ENCODE measurements at places on chromosomes 13 and 19.

DNA sequence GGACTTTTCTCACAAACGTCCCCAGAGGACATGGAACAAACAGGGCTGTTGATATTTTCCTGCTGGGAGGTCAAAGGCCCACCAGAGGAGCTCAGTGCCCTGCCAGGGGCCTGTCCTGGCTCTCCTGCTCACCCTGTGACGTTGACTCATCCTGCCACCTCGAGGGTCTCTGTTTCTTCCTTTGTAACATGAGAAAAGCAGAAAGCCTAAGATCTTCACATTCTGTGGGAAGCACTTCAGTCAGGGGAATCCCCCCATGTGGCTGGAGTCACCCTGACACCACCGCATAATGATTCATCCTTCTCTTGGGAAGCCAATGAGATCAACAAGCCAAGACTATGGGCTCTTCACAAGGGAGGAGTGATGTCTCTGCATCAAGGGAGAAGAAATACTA is 147.9 kb downstream of the KATNAL1 start:
- peak; percentile 94 for DNase-seq

- DNase-seq: no peak
These were observed 314.7 kb downstream of the ITGBL1 start for GRCh38 chr13:101767131-101767530.

GRCh38 chr13:39324806-39325311 is 278.1 kb downstream of the LHFPL6 start:
- DNase-seq: no peak

- peak; percentile 27 for DNase-seq
These were observed 28.8 kb upstream of the TUBGCP3 start for GRCh38 chr13:112616586-112617362.

DNA sequence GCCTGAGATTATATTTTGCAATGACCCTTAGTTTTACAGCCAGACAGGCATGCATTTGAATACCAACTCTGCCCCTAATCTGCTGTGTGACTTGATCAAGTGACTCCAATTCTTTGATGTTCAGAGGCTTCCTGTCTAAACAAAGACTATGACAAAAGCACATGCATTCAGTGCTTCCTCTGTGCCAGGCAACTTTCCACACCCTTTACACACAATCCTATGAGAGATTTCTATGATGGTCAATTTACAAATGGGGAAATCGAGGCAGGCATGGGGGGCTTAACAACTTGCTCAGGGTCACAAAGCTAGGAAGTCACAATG is 3.7 kb upstream of the LYPD3 start:
- DNase-seq: no peak

GRCh38 chr13:106744516-106744915 is 176.6 kb upstream of the ARGLU1 start:
- DNase-seq: no peak

- no peak for DNase-seq
These were observed 19.8 kb downstream of the TCF3 start for GRCh38 chr19:1632462-1633268.

- peak; percentile 31 for DNase-seq
These were observed 66.7 kb downstream of the FAM216B start for GRCh38 chr13:42847891-42848663.

GRCh38 chr13:45751885-45752284 is 49.8 kb downstream of the CBY2 start:
- no peak for DNase-seq

DNA sequence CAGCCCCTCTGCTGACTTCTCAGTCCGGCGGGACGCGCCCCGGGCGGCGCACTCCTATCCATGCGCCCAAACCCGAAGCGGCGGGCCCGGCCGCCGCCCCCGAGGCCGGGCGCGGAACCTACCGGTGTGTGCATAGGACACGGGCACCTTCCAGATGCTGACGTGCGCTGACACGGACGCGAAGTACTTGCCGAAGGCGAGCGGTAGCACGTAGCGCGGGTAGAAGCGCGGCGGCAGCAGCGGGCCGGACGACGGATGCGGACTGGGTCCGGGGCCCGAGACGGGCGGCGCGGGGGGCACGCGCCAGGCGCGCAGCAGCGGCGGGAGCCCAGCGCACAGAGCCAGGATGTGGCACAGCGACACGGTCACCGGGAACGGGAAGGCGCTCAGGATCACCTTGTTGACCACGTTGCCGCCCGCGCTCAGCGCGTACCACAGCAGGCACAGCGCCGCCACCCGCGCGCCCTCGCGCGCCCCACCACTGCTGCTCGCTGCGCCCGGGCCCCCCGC is 338 bp downstream of the SLC35E1 start:
- DNase-seq: no peak

DNA sequence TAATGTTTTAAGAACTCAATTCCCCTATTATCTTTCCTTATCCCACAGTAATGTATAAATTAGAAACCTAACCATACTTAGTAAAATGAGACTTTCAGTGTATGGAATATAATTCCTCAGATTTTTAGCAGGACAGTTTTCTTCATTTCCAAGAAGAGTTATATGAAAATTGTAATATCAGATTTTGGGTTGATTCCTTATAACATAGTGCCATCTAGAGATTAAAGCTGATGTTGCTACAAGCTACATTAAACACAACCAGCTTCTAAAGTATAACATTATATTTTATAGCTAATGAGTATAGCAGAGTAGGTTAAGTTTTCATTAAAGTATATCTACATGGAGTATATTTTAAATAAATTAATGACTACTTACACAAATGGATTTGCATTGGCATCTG is 99.7 kb upstream of the MIR17HG start:
- no peak for DNase-seq

DNA sequence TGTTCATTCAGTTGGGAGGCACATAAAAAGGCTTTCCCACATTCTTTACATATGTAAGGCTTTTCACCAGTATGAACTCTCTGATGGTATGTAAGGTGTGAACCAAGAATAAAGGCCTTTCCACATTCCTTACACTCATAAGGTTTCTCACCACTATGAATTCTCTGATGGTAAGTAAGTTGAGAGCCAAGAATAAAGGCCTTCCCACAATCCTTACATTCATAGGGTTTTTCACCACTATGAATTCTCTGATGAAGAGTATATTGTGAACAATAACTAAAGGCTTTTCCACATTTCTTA is 29.3 kb downstream of the ZNF571 start:
- no peak for DNase-seq

GRCh38 chr13:73096173-73096572 is 37.4 kb downstream of the KLF5 start:
- peak; percentile 17 for DNase-seq

GRCh38 chr13:100826441-100826840 is 151.8 kb upstream of the TMTC4 start:
- no peak for DNase-seq

GRCh38 chr19:28586474-28586873 is 626.5 kb downstream of the UQCRFS1 start:
- DNase-seq: no peak

DNA sequence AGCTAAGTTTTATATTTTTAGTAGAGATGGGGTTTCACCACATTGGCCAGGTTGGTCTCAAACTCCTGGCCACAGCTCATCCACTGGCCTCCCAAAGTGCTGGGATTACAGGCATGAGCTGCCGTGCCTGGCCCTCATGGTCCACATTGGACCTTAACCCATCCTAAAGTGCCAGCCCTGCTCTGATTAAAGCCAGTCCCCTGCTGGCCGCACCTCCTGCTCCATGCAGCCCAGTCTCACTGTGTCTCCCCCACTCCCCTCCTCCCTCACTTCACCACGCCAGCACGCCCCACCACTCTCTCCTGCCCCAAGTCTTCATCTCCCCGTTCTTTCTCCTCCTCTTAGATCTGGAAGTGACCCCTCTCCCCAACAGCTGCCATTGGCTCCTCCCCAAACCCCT is 16.7 kb upstream of the SDHAF1 start:
- no peak for DNase-seq

- no peak for DNase-seq
These were observed 5.0 kb downstream of the ELAVL3 start for GRCh38 chr19:11475861-11476260.

- DNase-seq: peak; percentile 78
These were observed 308.3 kb downstream of the KCNRG start for GRCh38 chr13:50323440-50324065.

- DNase-seq: no peak
These were observed 543.7 kb downstream of the DACH1 start for GRCh38 chr13:71323266-71323665.

DNA sequence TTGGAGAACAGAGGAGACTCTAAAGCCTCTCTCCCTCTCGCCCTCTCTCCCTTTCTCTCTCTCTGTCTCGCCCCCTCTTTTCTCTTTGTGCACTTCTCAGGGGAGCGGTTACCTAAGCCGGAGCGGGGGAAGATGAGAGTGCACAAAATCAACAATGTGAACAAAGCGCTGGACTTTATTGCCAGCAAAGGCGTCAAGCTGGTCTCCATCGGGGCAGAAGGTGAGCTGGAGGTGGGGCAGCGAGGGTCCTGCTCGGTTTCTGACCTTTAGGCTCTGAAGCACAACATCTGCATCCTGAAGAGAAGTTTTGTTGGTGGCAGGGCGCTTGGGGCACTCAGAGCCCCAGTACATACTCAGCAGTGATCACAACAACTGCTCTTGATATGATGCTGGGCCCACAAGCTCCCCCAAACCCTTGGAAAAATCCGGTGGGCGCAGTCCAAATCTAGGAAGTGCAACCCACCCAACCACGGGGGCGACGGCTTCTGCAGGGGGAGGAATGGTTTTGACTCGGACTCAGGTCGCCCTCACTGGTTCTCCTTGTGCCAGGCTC is 43.3 kb downstream of the CAPN12 start:
- no peak for DNase-seq

DNA sequence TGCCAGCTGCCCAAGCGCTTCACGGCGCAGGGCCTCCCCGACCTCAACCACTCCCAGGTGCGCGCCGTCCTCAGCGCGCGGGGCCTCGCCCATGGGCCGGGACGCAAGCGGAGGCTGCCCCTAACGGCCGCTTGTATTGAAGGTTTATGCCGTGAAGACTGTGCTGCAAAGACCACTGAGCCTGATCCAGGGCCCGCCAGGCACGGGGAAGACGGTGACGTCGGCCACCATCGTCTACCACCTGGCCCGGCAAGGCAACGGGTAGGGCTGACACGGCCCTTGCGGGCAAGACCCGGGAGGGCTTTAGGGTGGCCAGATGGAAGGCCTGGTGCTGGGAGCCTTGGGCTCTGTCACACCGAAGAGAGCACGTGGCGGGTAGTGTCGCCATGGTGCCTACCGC is 23.2 kb downstream of the UPF1 start:
- no peak for DNase-seq

GRCh38 chr13:33326246-33326645 is 40.7 kb upstream of the STARD13 start:
- no peak for DNase-seq

All from RPMI7951 (cell line).